Renal cortex interstitium (tissue), 15 donors: ENCODE measurements at places on chromosomes 12 and 14. TPM values are rescaled to one million over a fixed set of nuclear protein-coding genes. Genes with fewer than 3 reads are reported as not detected.

The ERBB3 gene
- 96.1 TPM for polyA plus RNA-seq

The CPNE8 gene
- 23.9 TPM for polyA plus RNA-seq

The WBP11 gene
- 96.1 TPM for polyA plus RNA-seq

The CLEC9A gene
- 0.38 TPM for polyA plus RNA-seq

The SLC2A14 gene
- 0.46 TPM for polyA plus RNA-seq

The CCDC88C gene
- polyA plus RNA-seq = 45.9 TPM

The KLHDC1 gene
- polyA plus RNA-seq = 4.0 TPM

The ZDHHC22 gene
- polyA plus RNA-seq = 0.55 TPM

The RNF212B gene
- polyA plus RNA-seq = 1.0 TPM

The LRRC10 gene
- polyA plus RNA-seq = not detected

The RAB3IP gene
- polyA plus RNA-seq = 66.4 TPM

The TAPBPL gene
- 14.6 TPM for polyA plus RNA-seq

The ABHD4 gene
- polyA plus RNA-seq = 62.2 TPM

The SMOC1 gene
- 1.7 TPM for polyA plus RNA-seq

The SPPL3 gene
- 76.5 TPM for polyA plus RNA-seq

The PLEKHD1 gene
- 4.4 TPM for polyA plus RNA-seq

The LEMD3 gene
- polyA plus RNA-seq = 34.6 TPM

GRCh38 chr12:48932878-48933277 lies 7.6 kb upstream of the FKBP11 start:
- no peak for DNase-seq

GRCh38 chr12:57803319-57803893 lies 15.1 kb downstream of the AVIL start:
- DNase-seq = no peak

DNA sequence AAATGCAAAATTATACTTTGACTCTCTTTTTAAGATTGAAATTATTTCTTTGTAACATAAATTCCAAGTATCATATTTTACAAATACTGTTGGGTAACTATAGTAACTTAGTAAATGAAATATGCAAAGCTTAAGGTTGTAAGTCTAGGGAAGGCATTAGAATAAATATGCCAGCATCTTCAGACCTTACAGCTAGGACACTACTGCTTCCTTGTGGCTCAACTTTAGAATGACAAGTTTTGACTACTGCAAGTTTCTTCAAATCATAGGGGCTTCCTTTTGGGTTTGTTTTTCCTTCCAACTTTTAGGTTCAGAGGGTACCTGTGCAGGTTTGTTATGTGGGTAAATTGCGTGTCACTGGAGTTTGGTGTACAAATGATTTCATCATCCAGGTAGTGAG lies 17.7 kb upstream of the ANP32D start:
- no peak for DNase-seq

DNA sequence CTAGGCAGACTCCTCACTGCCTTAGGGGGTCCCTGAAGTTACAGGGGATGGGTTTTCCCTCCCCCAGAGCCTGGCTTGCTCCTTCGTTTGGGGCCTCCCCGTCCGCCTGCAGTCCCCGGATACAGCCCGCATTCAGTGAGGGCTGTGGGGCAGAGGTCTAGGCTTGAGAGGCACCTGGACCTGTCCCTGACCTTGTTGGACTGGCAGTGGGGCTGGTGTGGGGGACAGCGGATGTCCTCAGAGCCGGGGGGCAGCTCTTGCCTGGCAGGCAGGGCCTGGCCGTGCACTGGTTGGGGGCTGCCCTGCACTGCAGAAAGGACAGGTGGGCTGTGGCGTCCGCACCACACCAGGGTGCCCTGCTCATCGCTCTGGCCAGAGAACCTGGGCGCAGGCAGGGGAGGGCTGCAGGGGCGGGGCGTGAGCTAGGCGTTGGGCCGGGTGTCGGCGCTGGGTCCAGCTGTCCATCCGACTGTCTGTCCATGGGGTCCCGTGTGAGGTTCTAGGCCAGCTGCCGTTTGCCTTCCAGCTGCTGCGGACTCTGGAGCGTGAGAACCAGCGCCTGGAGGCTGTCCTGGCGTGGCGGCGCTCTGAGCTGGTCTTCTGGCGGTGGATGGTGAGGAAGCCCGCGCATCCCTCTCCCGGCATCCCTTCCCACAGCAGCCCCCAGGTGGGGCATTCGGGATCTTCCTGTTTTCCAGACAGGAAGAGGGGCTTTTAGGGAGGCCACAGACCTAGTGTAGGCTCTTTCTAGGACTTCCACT lies 6.0 kb downstream of the TEDC1 start:
- DNase-seq = no peak

GRCh38 chr12:54428050-54429013 lies 9.3 kb upstream of the ITGA5 start:
- DNase-seq = no peak

DNA sequence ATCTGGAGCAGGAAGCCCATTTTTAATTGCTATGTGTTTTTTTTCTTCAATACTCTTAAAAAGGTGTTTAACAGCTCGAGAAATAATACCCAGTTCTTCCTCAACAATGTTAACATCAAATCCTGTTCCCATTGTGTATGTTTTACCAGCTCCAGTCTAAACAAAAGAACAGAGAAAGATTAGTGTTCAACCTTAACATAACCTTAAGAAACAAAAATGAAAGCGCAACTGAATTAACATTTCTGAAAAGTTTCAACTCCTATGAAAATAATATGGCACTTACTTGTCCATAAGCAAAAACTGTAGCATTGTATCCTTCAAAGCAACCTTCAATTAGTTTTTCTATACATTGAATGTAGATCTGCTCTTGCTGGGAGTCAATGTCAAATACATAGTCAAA lies 73.2 kb downstream of the KIF21A start:
- no peak for DNase-seq

DNA sequence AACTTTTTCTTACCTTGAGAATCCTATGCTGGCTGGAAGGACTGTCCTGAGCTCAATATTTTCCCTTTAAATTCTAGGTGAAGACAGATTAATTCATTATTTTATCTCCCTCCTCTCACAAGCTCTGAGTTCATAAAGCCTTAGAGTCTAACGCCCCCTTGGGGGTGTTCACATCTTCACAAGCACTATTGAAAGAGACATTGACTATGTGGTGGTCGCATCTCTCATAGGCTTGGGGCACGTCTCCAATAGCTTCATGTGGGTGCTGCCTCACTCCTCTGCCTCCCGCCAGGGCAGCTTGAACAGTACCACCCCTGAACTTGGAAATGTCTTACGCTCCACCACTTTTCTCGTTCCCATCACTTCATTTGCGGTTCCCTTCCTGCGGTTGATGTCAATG lies 106.2 kb downstream of the UNC79 start:
- DNase-seq = no peak

GRCh38 chr12:49296836-49297694 lies 2.1 kb downstream of the PRPH start:
- no peak for DNase-seq

- DNase-seq = no peak
Measured at GRCh38 chr12:105766029-105766428, 372.7 kb downstream of the NUAK1 start.

DNA sequence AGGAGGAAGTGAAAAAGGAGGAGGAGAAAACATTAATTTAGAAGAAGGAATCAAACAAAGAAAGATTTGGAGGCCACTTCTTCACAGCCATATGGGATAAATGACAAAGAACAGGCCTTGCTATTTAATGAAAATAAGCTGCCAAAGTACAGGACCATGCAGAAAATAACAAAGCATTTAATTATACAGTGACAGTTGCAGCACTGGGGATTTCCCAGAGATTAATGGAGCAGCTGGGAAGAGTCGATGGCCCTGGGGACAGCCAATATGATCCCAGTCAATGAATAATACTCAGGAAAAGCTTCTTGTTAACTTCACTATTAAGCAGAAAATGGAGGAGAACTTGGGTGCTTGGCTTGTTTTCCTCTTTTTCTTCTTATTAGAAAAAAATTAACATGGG lies 34.6 kb downstream of the RERG start:
- peak; percentile 60 for DNase-seq

DNA sequence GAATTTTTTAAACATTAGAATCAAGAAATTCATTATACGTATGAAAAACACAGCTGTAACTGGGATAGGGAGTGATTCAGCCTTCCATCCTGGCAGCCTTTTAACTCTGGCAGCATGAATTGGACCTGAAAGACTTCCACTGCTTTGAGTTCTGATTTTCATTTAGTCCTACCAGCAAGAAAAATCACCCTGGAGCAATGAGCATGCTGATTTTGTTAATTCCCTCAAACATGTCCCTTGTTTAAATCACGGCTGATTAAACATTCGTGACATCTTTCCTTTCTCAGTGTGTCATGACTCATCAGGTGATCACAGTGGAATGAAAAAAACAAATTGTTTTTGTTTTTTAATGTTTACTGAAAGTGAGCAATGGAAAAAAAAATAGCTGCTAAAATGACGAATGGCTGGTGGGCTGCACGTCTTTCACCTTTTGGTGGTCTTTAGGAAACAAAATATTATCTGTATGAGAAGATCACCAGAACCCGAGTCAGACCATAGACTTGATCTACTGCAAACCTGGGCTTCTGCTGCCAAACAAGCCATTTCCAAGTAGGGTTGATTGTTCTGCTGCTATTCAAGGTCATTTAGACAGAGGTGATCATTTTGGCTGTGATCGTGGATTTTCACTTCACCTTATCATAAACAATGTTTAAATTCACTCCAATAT lies 67.0 kb upstream of the CAND1 start:
- DNase-seq = no peak

DNA sequence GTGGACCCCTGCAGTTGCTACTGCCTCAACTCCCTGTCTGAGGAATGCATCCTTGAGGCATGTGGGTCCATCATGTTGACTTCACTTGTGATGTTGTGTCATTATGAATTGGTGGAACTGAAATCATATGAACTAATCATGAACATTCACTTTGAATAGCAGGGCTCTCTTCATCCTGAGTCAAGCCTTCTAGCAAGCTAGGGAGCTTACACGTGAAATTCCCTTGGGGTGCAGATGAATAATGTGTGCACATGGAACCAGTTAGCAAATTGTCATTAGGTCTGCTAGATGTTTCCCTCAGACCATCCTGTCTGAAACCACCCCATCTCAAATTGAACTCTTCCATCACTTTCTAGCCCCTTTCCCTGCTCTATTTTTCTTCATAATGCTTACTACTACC lies 3.6 kb downstream of the COQ6 start:
- DNase-seq = no peak

- DNase-seq = no peak
Measured at GRCh38 chr12:110763583-110763982, 20.9 kb upstream of the PPP1CC start.

- DNase-seq = no peak
Measured at GRCh38 chr12:51082561-51083125, 753 bp downstream of the CSRNP2 start.

- DNase-seq = no peak
Measured at GRCh38 chr12:118371321-118372282, 1.1 kb downstream of the TAOK3 start.

- no peak for DNase-seq
Measured at GRCh38 chr12:98579347-98579746, 14.1 kb upstream of the SLC25A3 start.

- no peak for DNase-seq
Measured at GRCh38 chr14:23402296-23403138, 5.6 kb downstream of the MYH6 start.

DNA sequence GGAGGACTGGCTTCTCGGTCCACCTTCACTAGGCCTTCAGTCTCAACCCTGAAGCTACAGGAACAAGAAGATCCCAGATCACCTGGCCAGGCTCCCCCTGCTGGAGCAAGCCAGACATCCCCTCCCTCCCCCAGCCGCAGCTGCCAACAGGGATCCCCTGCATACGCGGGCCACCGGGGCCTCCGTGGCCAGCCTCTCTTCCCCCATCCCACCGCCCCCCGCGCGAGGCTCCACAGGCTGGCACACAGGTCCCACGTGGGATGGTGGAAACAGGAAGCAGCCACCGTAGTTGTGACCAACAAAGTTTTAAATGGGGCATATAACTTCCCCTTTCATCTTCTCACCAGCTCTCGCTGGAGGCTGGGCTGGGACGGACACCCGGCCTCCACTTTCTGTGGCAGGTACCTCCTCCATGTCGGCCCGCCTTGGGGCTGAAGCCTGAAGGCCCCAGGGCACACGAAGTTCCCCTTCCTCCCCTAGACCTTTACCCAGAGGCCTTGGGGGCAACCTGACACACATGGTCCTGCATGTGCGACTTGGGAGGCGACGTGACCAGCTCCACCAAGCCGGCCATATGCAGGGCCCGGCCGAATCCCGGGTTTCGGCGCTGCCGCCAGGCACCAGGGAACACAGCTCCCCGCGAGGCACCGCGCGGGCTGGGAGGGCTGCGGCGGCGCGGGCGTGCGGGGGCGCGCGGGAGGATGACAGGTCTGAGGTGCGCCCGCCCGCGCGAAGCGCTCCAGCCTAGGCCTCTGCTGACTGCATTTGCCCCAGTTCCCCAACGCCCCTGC lies 44.4 kb upstream of the PNMA1 start:
- no peak for DNase-seq

GRCh38 chr12:85781766-85782165 lies 54.4 kb downstream of the RASSF9 start:
- no peak for DNase-seq

DNA sequence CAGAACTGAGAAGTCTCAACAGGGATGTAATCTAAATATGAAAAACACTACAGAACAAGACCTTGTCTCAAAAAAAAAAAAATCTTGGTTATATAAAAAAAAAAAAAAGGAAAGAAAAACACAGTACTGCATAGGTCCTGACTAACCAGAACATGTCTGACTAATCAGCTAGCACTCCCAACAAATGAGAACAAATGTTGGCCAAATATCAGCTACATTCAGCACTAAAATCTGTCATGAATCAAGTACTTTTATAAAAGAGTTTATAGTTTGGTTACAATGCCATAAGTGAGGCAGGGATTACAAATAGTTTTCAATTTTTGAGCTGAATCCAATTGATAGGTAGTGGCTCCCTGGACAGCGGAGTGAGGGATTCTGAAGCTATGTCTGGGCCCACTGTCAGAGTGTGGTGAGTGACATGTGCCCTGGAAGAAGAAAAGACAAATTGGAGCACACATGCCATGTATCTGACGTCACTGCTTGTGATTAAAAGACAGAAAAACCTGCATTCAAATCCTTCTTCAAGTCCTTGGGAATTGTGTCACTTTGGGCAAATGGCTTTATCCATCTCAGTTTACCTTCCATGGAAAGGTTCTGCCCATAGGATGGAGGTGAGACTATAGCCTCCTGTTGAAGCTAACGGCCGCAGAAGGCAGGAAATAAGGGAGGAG lies 5.6 kb upstream of the FAM234B start:
- DNase-seq = no peak

GRCh38 chr12:111812881-111813741 lies 28.9 kb upstream of the MAPKAPK5 start:
- DNase-seq = peak; percentile 64
